ENCODE measurements at places on chromosomes 1 and 21. TPM values are rescaled to one million over a fixed set of nuclear protein-coding genes. Genes with fewer than 3 reads are reported as not detected.

The LCE1D gene
- not detected for total RNA-seq

The ADGRL2 gene
- total RNA-seq: 2.0 TPM

The FALEC gene
- total RNA-seq: not detected

The STUM gene
- 0.16 TPM for total RNA-seq

DNA sequence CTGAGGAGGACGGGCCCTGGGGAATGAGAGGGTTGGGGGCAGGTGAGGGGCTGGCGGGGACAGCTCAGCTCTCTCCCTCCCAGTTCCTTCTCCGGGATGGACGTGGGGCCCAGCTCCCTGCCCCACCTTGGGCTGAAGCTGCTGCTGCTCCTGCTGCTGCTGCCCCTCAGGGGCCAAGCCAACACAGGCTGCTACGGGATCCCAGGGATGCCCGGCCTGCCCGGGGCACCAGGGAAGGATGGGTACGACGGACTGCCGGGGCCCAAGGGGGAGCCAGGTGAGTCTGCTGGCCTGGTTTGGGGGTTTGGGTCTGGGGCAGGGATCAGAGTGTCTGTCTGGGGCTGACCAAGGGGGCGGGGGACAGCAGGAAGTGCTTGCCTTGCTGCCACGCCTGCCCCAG, 495 bp downstream of the C1QC start:
- DNase-seq: no peak

DNA sequence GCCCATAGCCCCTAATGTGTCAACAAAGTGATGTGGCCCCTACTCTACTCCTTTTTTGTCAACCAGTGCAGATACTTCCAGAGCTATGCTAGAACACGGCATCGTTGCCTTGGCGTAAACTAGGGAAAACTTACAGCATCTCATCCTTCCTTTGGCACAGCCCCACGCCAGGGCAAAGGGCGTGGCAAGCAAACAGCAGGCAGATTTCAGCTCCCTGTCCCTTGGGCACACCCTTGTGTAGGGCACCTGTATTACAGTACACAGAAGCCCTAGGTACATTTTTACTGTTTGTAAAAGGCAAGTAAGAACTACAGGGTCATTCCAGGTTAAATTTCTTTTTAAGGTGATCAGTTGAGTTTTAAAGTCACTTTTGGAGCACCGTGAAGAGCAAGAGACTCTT, 29.3 kb downstream of the PRDX6 start:
- DNase-seq: peak; percentile 21

DNA sequence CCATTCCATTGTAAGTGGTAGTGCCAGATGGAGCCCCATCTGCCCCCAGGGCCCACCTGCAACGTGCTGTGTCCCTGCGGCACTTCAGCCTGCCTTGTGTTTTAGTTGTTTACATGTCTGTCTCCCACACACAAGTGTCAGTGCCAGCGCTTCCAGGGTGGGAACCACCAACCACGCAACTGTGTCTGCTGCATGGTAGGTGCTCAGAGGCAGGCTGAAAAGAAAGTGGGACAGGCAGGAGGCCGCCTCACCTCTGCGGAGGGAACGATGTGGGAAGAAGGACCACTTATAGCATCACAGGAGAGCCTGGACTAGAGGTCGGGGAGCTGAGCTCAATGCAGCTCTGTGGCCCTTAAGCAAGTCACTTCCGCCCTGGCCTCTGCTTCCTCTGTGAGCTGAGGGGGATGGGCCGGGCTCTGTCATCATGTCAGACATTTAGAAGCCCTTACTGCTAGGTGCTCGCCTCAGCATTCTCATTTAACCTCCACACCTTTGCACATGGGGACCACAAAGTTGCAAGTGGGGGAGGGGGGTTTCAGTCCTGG, 17.9 kb downstream of the SLC9A1 start:
- no peak for DNase-seq

DNA sequence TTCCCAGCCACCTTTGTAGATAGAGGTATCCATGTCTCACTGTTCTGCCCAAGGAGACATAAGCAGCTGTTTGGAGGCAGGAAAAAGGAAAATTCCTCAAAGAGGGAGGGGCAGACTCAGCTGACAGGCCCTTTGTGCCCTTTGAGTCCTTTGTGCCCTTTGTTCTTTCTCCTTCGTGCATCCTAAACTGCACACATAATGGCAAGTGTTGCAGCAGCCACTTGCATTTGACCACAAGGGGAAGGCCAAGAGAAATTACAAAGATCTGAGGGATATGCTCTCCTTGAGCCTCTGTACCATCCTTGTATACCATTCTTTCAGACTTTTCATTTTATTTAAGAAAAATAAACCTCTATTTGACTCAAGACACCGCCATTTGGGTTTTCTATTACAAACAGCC, 71.8 kb upstream of the PKN2 start:
- DNase-seq: no peak

- DNase-seq: no peak
These were observed 608.5 kb upstream of the USP24 start for GRCh38 chr1:55823541-55824250.

DNA sequence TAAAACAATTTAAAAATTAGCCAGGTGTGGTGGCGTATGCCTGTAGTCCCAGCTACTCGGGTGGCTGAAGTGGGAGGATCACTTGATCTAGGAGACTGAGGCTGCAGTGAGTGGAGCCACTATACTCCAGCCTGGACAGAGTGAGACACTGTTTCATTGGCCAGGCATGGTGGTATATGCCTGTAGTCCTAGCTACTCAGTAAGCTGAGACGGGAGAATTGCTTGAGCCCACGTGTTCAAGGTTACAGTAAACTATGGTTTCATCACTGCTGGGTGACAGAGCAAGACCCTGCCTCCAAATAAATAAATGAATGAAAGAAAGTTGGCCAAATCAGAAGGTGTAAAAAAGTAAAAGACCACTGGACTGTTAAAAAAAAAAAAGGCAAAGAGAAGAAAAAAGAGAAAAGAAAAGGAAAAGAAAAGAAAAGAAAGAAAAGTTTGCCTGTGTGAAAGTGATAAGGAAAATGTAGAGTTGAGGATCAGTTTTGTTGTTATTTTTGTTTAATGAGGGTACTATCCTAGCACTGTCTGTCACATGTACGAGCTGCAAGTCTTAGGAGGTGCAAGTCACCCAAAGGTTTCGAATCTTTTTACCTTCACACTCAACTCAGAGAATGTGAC, 52.3 kb downstream of the LUZP1 start:
- no peak for DNase-seq

GRCh38 chr1:183105449-183105848, 80.6 kb upstream of the LAMC2 start:
- DNase-seq: peak; percentile 41
